ENCODE measurements at places on chromosomes 7 and 10.

DNA sequence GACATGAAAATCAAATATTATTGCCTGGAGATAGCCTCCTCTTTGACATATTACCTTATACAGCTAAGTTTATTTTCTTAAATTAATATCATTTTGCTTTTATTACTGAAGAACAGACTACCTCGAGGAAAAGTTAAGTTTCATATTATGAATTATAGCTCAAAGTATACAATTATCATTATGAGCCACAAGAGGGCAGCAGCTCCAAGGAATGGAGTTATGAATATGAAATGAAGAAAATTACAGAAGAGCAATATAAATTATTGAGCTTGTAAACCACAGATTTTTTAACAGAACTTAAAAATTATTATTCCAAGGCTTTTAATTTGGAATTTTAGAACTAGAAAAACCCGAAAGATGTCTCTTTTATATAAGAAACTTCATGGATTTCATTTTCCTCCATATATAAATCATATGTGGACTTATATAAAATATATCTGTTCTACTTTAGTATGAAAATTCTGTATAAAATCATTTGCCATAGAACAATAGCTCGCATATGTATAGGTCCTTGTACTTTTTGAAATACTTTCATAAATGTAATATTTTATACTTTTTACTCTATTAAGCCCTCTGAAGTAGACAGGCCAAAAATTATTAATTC is 40.1 kb downstream of the IQUB start:
- DNase-seq: peak; percentile 61

DNA sequence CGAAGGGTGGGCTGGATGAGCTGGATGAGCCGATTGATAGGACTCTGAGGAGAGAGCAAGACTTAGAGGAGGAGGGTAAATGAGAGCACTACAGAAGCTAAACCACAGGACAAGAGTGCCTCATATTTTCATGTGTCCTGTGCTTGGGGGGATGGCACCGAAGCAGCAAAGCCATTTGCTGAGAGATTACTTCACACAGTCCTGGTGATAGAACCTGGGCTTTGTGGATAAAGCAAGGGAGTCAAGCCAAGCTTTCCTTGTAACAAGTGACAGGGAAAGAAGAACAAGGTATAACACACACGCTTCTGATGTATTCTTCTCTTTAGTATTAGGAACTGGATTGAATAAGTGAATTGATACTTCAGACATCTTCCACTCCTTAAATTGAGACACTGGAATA is 253.7 kb downstream of the ANKRD7 start:
- DNase-seq: no peak

DNA sequence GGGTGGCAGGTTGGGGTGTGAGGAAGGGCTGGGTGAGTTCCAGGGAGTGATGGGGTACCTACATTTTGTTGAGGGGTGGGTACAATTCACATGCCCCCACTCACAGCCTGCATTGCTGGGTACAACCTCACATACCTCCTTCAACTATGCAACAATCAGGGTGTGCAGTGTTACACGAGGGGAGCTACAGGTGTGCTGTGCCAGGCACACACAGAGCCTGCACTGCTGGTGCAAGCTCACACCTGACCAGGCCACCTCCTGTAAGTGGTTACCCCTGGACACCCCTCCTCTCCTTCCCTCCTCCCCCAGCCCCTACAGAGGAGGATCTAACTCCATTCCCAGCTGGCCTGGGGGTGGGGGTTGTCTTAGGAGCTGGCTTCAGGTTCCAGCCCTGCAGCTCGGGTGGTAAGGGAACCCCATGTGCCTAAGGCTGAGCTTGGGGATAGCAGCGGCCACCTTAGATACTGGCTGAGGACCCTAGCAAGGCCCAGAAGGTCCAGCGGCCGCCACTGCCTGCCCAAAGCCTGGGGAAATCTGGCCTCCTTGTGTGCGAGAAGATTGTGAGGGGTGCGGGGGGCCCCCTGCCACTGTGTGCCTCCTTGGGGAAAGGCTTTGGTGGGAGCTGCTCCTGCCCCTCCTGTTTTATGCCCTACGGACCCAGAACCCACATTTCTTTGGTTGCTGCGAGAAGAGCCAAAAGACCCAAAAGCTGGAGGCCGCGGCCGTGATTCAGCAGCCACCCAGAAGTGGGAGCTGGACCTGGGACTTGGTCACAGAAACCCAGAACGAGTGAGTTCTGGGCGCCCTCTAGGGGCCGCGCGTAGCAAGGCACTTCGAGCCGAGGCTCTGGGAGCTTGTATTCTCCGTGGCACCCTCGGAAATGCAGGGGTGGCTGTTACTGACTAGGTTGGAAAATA is 10.8 kb downstream of the TLX1 start:
- peak; percentile 67 for DNase-seq

DNA sequence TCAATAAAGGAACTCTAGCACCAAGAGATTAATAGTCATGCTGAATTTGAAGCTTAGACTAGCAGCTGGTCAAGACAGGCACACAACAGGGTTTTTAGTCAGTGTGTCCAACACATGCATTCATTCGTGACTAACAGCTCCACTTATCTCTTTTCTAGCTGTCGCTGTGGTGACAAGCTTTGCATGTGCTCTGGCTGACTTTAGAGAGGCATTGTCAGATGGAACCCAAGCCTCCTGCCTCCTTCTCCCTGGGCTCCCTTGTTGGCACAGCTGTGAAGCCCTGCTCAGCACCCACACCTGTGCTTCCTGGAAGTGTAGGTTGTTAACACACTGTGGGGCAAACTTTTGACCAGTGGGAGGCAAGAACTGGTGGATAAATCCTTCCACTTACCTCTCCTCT is 9.8 kb upstream of the AGK start:
- DNase-seq: no peak

DNA sequence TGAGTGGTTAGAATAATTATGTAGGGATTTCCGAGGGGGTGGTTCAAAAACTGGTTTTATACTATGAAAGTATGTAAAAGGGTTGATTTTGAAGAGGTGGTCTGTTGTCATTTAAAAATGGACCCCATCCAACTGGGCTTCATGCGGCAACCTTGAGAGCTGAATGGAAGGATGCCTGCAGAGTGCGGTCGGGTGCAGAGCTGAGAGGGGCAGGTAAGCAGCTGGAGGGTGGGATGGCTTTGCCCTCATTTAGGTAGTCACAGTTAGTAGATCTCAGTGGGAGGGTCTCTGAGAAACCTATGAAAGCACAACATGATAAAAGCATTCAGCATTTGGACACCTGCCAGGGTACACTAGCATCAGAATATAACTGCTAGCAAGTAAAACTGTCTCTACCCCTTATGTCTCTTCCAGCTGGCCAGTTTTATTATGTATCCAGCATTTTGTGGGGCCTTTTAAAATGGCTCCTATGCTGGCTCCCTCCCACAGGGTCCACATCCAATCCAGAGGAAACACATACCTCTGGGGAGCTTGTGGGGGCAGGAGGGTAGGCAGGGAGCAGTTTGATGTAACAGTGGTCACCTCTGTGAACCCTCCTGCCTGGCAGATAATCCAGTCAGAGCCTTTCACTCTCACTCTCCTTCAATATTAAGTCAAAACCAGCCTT is 75.9 kb upstream of the MAGI2 start:
- no peak for DNase-seq

DNA sequence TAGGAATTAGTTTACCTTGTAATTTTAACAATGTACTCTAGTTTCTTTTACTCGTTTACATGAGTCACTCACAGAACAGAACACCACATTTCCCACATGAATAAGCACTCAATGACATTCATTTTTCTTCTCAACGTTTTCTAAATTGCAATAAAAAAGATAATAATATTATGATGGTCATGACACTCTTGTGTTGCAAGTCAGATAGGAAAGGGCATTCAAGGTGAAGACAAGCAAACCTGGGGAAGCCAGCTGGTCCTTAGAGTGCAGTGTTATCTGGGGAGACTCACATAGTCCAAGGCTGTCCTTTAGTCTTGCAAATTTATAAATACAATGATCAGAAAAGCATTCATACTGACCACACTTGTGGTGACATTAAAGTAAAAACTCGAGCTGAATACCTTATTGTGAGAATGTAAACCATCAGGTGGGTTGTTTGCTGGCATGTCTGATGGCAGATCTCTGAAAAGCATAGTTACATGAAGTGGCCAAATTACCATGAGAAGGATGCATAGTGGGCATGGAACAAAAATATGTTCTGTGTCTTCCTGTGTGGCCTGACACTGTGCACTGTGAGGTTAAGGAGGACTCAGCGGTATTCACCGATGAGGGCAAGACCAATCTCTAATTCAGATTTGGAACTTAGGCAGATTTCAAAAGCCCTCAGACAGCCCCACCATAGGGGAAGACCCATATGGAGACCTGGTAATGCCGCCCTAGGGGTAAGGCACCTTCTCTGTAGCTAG is 158.9 kb upstream of the ASAH2 start:
- no peak for DNase-seq

GRCh38 chr7:67589183-67589582 is 592.5 kb downstream of the TYW1 start:
- DNase-seq: no peak

DNA sequence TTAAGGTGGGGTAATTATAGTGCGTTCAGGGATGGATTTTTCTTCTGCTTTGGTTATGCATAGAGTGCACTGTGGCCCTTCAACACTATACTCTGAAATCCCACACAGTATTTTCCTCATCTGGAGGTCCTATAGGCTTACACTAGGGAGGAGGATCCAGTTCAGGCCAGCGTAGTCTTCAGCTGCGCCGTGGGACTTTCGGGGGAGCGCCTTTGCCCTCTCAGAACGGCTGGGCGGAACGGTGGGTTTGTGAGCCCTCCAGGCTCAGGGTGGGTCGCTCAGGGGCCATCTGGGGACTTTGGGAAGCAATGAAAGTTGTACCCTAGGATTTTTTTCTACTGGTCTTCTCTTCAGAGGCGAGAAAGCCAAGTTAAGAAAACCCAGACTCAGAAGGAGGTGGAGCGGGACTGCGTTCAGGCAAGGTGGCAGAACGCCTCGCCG is 652 bp upstream of the VPS26A start:
- DNase-seq: no peak

GRCh38 chr10:133336118-133336576 is 549 bp downstream of the CALY start:
- no peak for DNase-seq

- peak; percentile 43 for DNase-seq
Measured at GRCh38 chr10:101018600-101019439, 12.1 kb downstream of the PDZD7 start.

- DNase-seq: no peak
Measured at GRCh38 chr10:28492116-28492920, 40.6 kb upstream of the WAC start.

GRCh38 chr10:99941942-99942820 is 67.6 kb downstream of the DNMBP start:
- DNase-seq: no peak

DNA sequence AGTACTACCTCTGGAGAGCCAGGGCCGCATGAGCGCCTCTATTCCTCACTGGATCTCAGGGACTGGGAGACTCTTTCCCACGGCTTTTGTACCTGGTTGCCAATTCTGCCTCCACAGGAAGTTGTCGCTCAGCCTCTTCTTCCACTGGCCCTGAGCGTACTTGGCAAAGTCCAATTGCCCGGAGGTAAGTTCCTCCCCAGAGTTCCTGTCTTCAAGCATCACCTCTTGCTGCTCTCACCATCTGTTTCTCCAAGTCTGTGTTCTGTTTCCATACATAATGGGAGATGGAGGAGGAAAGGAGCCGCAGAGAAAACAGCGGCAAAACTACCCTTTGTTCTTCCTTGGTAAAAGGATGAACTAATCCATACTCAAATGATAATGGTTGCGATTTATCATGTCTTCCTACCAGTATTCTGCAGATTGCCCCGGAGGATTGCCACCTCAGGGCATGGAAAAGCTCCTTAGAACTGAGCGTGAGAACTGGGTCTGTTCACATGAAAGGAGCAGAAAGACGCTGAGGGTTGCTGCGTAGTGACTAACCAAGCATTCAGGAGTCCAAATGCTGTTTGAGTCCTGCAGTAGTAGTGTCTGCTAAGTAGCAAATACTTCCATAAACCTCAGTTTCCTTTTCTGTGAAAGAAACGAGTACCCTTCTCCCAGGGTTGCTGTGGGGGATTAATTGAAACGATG is 170.2 kb upstream of the GLI3 start:
- no peak for DNase-seq

- DNase-seq: no peak
Measured at GRCh38 chr7:153043440-153043839, 283.9 kb downstream of the ACTR3B start.

- DNase-seq: no peak
Measured at GRCh38 chr10:48285710-48286109, 11.2 kb upstream of the FRMPD2 start.

DNA sequence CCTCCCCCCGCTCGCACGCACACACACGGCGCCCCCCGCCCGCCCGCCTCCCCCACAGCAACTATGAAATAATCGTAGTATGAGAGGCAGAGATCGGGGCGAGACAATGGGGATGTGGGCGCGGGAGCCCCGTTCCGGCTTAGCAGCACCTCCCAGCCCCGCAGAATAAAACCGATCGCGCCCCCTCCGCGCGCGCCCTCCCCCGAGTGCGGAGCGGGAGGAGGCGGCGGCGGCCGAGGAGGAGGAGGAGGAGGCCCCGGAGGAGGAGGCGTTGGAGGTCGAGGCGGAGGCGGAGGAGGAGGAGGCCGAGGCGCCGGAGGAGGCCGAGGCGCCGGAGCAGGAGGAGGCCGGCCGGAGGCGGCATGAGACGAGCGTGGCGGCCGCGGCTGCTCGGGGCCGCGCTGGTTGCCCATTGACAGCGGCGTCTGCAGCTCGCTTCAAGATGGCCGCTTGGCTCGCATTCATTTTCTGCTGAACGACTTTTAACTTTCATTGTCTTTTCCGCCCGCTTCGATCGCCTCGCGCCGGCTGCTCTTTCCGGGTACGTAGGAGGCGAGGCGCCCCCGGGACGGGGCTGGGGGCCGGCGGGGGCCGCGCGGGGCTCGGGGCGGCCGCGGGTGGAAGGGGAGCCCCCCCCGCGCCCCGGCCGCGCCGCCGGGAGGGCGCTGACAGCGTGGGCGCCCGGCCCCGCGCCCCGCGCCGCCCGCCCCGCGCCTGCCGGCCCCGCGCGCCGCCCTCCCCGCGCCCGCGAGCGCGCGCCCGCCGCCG is 441 bp downstream of the BMI1 start:
- peak; percentile 60 for DNase-seq

DNA sequence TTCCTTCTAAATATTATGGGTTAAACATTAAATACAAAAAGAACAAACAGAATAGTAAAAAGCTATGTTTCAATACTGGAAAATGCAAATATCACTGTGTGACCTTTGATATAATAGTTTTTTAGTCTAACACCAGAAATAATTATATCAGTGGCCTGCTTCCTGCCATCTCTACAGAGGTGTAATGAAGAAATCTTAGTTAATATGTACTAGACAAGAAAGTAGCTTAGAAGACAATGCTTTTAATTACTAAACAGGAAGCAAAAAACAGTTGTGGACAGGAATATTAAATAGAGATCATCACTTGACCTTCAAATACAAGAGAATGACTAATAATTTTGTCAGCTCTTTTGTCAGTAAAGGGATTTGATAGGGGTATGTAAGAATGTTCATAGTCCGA is 47.4 kb upstream of the LRRN3 start:
- no peak for DNase-seq
